ENCODE measurements at places on chromosomes 4 and X.

- DNase-seq, result no peak
These were observed 105.4 kb downstream of the STK32B start for GRCh38 chr4:5156682-5157081.

DNA sequence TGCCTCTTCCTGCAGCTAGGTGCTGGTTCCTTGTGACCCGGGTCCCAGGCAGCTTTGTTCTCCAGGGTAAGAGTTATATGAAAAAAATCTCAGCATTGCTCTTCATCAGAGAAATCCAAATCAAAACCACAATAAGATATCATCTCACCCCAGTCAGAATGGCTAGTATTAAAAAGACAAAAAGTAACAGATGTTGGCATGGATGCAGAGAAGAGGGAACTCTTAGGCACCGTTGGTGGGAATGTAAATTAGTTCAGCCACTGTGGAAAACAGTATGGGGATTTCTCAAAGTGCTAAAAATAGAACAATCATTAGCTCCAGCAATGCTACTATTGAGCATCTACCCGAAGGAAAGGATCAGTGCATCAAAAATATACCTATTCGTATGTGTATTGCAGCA lies 61.5 kb downstream of the SORCS2 start:
- no peak for DNase-seq

- DNase-seq, result no peak
These were observed 212.9 kb downstream of the NSUN7 start for GRCh38 chr4:40962551-40963180.

DNA sequence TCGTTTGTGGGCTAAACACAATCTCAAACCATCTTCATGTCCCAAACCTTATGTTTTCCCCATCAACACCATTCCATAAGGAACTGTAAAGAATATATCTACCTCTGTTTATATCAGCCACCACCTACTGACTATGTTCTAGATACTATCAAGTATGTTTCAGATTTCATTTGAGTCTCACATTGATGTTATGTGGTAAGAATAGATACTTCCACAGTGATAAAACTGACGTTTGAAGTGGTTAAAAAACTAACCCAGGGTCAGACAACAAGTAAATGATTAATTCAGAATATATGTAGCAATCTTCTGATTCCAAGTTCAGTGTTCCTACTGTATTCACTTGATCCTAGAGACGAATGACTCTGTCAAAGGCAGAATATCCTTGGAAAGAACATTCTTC lies 156.8 kb upstream of the RASGEF1B start:
- no peak for DNase-seq

- no peak for DNase-seq
These were observed 223.5 kb upstream of the MBNL3 start for GRCh38 chrX:132712350-132712749.

DNA sequence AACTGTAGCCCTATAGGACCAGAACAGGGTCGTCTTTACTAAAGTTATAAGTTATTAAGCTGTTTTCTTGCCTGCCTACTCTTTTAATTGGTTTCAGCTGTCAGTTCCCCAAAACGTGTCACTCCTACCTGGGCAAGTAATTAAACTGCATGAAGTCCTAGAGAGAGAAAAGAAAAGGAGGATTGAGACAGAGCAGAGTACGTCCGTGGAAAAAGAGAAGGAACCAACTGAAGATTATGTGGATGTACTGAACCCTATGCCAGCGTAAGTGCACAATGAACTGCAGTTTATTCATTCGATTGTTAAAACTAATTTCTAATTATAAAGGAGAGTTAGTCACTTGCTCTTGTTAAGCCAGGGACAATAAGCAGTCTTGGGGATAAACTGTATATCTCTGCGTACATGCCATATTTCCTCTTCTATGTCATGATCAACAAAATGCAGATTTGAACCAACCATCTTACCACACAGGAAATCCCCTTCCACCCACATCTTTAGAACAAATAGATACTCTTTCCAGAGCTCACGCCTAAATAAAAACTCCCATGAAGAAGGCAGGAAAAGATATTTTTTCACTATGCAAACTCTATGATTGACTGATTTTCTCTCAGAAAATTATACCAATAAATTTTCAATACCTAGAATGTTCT lies 22.8 kb downstream of the STAP1 start:
- DNase-seq, result peak; percentile 48
